ENCODE measurements at places on chromosomes 4 and X.

GRCh38 chr4:139083607-139083955 lies 68.0 kb downstream of the NOCT start:
- peak; percentile 51 for DNase-seq

- DNase-seq = no peak
Observed at GRCh38 chr4:187814737-187815465, 180.7 kb upstream of the ZFP42 start.

DNA sequence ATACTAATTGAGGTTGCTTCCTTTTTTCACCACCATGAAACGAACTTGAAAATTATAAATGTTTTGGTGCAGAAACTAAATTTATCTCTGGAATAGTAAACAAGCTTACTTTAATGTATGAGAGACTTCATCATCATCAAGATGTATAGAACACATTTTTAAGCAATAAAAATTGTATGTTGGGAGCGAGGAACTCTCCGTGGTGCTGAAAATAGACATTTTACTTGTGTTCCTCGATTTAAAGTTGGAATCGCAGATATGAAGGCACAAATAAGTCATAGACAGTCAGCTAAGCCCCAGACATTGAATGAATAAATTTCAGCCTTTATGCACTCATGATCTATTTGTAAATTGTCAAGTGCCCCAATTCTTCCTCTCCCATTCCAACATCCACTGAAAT lies 310.7 kb downstream of the STK32B start:
- DNase-seq = no peak

DNA sequence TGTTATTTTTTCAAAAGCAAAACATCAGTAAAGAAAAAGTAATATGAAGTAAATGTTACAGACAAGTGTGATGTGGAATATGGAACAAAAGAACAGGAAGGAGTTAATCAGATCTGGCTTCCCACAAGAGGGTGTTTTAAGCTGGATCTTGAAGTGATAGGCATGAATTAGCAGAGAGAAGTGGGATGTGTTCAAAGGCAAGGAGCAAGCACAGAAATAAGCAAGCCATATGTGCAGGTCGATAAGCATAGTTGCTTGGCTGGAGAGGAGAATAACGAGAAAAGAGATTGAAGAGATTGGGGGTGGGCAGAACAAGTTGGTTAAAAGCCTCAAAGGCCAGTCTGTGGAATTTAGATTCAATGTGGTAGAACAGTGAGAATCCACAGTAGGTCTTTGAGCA lies 60.9 kb upstream of the PRPS1 start:
- no peak for DNase-seq

- DNase-seq = peak; percentile 28
Observed at GRCh38 chrX:101462892-101463291, 22.4 kb upstream of the ARMCX4 start.

DNA sequence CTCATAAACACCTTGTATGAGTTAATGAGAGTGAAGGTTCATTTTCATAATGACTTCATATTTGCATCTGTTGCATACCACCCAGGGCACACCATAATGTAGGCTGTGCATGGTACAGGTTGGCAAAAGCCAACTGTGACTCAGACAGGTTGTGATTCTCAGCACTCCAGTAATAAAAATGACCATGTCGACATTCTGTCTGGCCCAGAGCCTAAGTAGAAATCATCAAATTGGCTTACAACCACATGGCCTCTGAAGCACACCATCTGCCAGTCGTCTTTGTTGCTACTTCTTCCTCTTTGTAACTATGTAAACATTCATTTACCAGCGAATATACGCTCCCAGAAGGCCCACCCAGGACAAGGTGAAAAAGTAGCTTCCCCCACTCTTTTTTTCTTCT lies 459.5 kb downstream of the GASK1B start:
- DNase-seq = peak; percentile 2

DNA sequence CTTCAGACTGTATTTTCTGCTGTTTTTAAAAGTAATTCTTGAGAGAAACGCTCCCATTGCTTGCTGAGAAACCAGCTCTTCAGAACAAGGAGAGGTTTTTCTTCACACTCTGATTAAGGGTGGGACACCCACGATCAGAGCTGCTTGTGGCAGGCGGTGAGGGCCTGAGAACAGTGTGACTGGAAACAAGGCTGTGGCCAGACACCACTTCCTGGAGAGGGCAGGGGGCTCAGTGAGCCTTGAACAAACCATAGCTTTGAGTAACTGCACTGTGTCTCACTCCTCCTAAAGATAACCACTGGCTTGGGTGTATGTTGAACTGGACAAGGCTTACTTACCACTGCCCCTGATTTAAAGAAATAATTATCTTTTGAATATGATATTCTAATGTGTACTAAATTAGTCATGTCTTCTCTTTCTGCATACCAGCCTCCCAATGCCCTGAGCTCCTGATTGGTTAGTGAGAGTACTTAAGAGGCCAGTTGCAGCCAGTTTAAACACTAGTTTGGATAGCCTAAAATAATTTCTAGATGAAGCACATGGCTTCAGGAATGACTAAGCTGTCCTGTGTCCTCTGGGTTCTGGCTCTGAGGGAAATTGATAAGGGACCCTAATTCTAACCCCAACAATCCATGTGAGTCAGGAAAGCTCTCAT lies 3.7 kb upstream of the GPR82 start:
- DNase-seq = no peak

DNA sequence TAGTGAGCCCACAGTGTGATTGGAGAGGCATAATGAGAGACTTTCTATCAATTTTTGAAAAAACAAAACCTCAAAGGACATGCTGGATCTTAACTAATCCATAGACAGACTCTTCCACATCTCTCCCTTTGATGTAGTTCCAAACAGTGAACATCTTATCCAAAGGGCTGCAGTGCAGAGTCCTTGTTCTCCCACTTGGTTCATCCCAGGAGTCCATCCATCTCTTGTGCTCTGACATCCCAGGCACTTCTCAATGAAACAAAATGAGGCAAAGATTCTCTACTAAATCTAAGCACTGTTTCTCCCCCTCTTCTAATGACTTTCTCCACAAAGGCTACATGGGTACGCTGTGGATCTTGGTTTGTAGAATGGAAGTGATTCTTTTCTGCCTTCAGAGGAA lies 8.3 kb downstream of the SHROOM3 start:
- DNase-seq = no peak

- DNase-seq = no peak
Observed at GRCh38 chrX:136262812-136263315, 11.7 kb upstream of the MAP7D3 start.

DNA sequence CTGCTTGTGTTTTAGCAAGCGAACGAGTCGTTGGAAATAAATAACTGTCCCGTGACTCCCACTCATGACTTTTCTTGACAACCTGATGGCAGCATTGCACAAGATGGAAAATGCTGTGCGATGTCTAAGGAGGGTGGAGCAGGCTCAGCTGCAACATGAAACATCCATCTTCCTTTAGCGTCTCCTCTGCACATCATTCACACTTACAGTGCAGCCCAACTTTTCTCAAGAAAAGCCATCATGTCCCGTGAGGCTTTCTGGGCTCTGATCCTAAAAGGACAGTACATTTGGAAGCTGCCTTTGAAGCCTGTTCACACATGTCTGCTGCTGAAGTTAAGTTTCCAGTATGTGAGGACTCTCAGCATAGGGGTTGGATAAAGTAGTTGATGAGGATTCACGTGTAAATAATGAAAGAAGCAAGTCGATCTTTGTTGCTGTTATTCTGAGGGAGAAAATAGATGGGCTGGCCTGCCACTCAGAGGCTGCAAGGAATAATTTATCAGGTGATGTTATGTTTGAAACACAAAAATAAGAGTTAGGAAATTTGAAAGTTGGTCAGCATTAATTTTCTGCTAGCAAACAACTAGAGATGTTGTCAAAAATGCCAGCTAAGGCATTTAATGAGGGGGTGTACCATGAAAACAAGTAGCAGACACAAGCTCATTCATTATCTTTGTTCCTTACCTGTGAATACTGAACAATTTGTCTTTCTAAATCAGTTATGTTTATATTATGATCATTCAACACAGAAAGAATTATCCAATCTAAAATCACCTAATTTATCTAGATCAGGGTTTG lies 328.7 kb upstream of the ZFP42 start:
- no peak for DNase-seq

- DNase-seq = no peak
Observed at GRCh38 chr4:101155368-101155767, 192.0 kb downstream of the PPP3CA start.

DNA sequence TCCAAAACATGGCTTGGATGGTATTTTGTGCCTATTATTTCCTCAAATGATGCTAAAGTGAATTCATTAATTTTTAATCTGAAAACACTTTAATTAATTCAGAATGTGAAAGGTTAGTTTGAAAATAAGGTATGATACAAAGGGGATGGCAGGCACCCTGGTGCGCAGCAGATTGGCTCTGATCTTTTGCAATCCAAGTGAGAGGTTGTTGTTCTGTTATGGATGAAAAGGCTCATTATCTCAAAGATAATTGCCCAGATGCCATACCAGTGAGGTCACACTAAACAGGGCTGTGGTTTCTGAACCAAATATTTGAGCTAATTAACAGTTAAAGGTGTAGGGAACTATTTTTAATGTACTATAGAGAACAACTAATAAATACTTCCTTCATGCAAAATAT lies 504.9 kb downstream of the RAPGEF2 start:
- DNase-seq = no peak

DNA sequence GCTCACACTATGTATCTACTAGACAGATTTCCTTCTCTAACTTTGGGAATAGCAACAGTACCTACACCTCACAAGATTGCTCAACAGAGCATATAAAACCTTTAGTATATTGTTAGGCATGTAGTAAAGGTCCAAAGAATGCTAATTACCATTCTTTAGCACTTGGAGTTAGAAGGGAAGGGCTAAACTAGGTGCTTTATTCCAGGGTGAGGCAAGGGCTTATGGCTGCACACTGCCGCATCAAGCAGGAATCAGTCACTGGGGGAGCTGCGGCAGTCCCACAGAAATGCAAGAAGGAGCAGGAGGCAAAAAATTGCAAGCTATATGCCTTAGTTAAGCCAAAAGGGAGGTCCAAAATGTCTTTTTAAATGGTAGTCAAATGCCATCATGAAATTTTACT lies 162.7 kb downstream of the PPP3CA start:
- no peak for DNase-seq

GRCh38 chr4:63580796-63581475 lies 828.3 kb downstream of the TECRL start:
- no peak for DNase-seq

GRCh38 chr4:183842129-183842528 lies 63.0 kb upstream of the STOX2 start:
- DNase-seq = no peak

DNA sequence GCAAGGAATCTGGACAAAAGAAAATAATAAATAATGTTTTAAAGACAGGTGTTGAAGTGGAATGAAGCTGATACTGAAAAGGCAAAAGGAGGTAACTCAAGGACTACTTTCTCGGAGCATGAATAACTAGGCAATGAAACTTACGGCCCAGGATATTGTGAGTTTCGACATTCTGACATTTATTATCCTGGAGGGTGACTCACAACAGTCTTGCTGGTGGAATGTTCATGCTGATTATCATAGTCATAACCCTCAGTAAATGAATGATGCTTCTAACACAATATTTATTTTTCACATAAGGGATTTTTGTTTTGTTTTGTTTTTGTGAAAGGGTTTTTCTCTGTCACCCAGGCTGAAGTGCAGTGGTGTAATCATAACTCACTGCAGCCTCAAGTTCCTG lies 147.0 kb upstream of the HPGD start:
- DNase-seq = no peak

DNA sequence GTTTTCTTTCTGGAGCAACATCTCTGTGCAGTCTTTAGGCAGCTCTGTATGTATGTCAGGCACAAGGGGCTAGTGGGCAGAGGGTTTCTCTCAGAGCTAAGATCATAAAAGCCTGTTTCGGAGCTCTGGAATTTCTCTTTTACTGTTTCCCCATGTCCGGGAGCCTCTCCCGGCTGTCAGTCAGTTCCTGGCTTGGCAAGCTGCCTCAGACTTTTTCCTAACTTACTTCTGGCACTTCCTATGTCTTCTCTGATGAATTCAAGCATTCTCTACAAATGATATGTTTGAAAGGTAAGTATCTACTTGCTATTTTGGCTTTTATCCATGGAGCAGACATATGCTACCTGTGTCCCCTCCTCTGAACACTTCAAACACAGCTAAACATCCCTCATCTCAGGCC lies 129.3 kb upstream of the PGRMC2 start:
- DNase-seq = no peak

GRCh38 chr4:1772853-1773538 lies 20.1 kb upstream of the FGFR3 start:
- DNase-seq = no peak

DNA sequence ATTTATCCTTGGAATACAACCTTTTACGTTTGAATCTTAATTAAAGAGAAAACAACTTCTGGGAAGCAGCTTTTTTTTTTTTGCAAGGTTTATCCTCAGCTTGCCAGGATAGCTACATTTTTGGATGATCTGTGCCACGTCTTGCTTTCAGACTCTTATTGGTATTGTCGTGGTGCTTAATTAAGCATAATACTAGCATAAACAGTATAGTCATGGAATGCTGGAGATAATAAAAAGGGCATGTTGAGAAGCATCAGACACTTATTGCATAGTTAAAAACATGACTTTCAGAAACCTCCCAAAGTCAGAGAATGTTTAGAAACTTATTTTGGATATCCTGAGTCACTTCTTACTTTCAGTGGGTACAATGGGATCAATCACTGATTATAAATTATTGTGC lies 77.0 kb downstream of the PALLD start:
- no peak for DNase-seq

DNA sequence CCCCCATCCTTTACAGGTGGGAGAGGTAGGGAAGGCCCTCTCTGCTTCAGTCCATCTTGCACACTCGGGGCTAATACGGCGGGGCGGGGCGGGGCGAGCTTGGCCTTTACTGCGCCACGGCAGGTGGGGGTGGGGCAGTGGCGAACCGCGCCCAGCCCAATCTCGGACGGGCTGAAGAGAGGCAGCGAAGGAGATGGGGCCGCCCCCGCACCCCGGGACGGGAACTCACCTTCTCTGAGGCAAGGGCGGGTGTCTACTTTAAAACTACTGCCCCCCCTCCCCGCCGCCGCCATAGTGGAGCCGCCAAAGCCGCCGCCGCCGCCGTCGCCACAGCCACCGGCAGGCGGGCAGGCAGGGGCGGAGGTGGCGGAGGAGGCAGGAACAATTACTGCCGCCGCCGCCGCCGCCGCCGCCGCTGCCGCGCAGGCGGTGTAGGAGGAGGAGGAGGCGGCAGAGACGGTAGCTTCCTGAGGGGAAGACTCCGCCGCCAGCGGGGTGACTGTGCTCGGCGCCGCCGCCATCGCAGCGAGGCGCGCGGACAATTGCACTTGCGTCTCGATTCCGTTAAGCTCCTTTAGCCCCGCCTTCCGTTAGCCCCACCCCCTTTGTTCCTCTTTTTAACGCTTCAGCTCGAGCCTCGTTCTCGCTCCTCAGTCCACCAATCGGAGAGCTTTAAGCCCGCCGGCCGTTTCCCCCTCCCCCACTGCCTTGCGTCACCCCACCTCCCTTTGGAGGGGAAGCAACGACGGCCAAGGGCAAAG lies at the start of gene ZMAT1:
ZMAT1 (minus strand) TSS at position 540 of the 761 bp plus-strand sequence; CDS start at position 521, 19 bp downstream.
- peak; percentile 50 for DNase-seq

GRCh38 chrX:12814420-12814819 lies 23.2 kb downstream of the PRPS2 start:
- peak; percentile 9 for DNase-seq

GRCh38 chr4:42995343-42995944 lies 102.9 kb downstream of the GRXCR1 start:
- DNase-seq = peak; percentile 28

Measured in SK-N-DZ (cell line).